Right ventricle myocardium superior (tissue), 1 donor: ENCODE measurements at places on chromosomes 1 and 21. TPM values are rescaled to one million over a fixed set of nuclear protein-coding genes. Genes with fewer than 3 reads are reported as not detected.
A peak's percentile ranks its signal among the peaks of the same experiment; 100 is the strongest.

- DNase-seq: no peak
These were observed at the start of gene APOBEC4 for GRCh38 chr1:183652547-183653461. Gene APOBEC4 (minus strand): TSS chr1:183653316. CDS start chr1:183648781, 4,535 bp downstream.

GRCh38 chr21:35635261-35635660, 425.1 kb downstream of the SETD4 start:
- no peak for DNase-seq

DNA sequence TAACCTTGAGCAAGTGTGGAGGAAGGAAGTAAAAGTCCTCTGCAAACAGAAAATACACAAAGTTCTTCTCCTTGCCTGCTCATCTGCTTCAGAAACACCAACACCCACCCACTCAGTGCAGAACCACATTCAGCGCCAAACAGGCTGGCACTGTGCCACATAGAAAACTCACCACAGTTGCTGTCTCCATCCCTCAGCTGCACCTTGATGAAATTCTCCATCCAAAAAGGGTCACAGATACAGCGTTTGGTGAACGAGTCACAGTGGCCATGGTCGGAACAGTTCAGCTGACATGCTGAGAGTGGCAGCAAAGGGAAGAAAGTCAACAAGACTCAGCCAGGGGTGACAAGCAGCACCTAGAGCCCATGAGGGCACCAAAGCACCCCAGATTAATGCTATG, 114.5 kb downstream of the KIAA0319L start:
- no peak for DNase-seq

DNA sequence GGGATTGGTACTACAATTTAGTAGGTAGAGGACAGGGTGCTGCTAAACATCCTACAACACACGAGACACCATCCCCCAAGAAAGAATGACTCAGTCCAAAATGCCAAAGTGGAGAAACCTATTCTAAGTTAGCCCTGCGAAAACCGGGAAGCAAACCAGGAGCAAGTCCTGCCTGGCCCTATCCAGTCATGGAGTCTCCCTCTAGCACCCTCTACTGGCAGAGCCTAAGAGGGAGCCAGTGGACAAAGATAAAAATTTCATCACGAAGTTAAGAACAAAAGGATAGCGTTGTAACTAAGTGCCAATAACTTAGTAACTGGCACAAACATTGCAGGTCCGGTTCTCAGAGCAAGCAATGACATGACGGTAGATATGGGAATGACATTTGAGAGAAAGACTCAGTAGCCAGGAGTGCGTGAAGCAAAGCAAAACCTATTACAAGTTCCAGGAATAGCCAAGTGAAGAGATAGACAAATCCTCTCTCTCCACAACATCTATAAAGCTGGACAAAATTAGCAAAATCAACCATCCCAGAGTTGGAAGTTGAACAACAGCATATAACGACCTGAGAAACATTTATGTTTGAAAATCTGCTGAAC, 383.5 kb downstream of the OMA1 start:
- DNase-seq: peak; percentile 39

- no peak for DNase-seq
These were observed 30.1 kb upstream of the ENO1 start for GRCh38 chr1:8908388-8909151.

- no peak for DNase-seq
These were observed 860.0 kb downstream of the LTN1 start for GRCh38 chr21:28132713-28133112.

Gene STUM
- 1.2 TPM for total RNA-seq

Gene TTLL7
- 3.6 TPM for total RNA-seq
